ENCODE measurements at places on chromosomes 3 and 15.
A peak's percentile ranks its signal among the peaks of the same experiment; 100 is the strongest.

- peak; percentile 35 for DNase-seq
Measured at GRCh38 chr15:75720787-75721479, 8.3 kb upstream of the CSPG4 start.

DNA sequence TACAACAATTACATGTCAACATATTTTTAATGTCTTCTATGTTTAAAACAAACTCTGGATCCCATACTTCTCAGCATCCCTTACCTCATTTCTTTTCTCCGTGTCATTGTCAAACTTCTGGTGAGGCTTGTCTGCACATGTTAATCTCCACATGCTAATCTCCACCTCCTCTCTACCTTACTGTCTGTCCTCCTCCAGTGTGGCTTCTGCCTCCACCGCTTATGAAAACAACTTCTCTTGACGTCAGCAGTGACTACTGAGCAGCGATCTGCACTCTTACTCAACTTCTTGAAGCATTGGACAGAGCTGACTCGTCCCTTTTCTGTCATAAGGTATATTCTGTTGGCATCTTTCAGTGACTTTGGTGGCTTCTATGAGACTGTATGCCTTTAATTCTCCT, 338.2 kb upstream of the THRB start:
- DNase-seq: no peak

GRCh38 chr3:14278799-14279625, 100.4 kb downstream of the LSM3 start:
- DNase-seq: no peak

DNA sequence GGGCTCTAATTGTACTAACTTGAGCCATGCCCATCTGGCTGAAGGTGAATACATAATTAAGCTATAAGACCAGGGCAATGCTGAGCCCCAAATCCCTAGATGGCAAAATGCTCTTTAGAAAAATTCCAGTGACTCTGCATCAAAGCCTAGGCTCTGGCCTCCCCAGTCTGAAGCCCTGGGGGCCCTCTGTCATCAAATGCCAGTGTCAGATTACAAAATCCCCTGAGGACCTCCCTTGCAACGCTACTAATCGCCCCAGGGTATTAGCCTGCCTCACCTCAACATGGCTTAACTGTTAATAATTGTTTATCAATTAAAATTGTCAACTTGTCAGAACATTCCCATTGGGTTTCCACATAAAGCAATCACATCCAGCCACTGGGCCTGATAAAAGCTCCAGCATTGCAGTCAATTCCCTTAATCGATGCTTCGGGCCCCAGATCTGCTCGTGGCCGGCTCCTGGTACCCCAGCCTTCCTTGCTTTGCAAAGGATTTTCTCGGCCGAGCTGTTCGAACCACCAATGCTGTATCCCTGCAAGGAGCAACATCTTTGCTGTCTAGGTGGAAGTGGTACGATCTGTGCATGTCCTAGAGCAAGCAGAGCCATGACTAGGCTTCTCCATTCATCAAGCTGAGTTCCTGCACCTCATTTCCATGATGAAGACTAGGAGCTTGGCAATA, 151.7 kb downstream of the MEGF11 start:
- no peak for DNase-seq

- DNase-seq: peak; percentile 52
Measured at GRCh38 chr3:9915254-9916141, 1.4 kb upstream of the IL17RC start.

DNA sequence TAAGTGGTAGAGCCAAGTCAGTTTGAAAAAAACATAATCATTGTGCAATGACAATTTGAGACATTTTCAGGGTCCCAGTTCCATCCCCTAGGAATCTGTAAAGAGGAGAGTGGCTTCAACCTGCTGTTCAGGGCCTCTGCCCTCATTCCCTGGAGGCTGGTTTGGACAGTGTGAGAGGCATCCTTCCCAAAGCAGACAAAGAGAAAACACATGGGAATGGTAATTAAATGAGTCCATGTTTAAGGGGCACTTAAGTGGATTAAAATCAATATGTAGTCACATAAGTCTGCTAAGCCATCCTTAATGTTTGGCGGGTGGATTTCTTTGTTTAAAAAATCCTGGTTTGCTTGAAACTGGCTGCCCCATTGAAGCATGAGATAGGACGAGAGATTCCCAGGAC, 146.3 kb upstream of the CTDSPL start:
- DNase-seq: no peak

DNA sequence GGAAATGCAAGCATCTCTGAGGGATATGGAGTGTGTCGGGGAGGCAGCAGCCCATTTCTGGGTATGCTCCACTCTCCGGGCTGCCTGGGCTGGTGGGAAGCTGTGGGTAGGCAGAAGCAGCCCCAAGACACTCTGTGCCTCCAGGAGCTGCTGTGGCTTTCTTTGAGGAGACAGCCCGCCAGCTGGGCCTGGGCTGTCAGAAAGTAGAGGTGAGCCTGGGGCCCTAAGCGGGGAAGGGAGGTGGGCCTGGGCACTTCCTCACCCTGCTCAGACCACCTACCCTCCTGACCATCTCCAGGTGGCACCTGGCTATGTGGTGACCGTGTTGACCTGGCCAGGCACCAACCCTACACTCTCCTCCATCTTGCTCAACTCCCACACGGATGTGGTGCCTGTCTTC, 1.7 kb downstream of the ACY1 start:
- no peak for DNase-seq

DNA sequence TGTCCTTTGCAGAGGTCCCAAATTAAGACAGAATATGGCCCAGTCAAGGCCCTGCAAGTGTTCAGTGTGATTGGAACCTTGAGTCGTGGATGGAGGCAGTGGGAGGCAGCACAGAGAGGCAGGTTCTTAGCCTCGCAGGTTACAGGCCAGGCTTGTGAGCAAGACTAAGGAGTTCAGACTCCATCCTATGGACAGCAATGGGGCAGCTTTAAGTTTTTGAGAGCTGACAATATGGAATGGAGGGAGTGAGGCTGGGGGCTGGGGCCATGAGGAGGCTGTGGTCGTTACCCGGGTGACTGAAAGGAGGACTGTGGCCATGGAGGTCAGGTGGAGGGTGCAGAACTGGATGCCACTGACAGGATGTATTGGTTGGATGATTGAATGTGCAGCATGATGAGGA, 74.1 kb upstream of the PRR23C start:
- DNase-seq: no peak

DNA sequence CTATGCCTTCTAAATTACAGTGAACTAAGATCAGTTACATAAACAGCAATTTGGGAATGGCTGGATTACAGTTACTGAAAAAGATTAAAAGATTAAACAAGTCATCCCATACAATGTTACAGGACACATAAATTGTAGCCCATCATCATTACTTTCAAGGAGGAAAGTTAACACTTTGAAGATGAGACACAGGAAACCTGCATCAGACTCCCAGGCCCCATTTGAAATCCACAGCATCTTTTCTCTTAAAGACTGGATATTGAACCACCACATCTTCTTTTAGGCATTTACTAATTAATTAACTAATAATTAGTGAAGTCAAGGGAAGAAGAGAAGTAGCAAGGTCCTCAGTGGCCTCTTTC, 170.2 kb downstream of the PLCL2 start:
- no peak for DNase-seq

GRCh38 chr3:170320461-170321121, 36.9 kb upstream of the SKIL start:
- no peak for DNase-seq

DNA sequence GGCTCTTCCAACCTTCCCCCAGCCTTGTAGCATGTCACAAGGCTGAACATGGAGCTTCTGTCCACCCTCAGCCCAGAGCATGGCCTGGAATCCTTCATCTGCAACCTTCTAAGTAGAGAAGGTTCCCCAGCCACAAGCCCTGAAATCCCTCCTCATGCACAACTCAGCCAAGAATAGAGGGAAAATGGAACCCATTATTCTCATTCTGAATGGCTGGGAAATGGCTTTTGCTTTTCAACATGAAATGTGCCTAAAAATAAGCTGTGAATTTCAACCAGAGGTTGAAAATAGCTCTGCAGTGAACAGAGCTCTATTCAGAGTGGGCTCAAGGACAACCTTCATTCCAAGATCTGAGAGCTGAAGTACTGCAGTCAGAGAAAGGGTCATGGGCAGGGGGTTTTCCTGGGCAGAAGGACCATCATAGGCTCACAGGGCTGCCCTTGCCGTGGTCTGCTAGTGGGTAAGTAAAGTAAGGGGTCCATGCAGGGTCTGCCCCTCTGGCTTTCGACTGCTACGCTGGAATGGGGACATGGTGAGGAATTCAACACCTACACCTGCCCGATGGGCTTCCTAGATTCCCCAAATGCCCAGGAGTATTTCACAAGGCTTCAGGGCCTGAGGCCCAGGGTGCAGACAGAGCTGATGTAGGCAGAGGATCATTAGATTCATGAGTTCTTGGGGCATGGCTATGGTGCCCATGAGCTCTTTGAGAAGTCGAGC, 35.9 kb downstream of the POC1A start:
- DNase-seq: no peak

GRCh38 chr3:183189641-183190040, 27.1 kb upstream of the LAMP3 start:
- DNase-seq: no peak

GRCh38 chr3:30354972-30355371, 251.4 kb upstream of the TGFBR2 start:
- no peak for DNase-seq

GRCh38 chr15:70055601-70056051, 42.1 kb downstream of the TLE3 start:
- DNase-seq: no peak

GRCh38 chr15:74795966-74796625, 14.2 kb downstream of the CSK start:
- peak; percentile 69 for DNase-seq

DNA sequence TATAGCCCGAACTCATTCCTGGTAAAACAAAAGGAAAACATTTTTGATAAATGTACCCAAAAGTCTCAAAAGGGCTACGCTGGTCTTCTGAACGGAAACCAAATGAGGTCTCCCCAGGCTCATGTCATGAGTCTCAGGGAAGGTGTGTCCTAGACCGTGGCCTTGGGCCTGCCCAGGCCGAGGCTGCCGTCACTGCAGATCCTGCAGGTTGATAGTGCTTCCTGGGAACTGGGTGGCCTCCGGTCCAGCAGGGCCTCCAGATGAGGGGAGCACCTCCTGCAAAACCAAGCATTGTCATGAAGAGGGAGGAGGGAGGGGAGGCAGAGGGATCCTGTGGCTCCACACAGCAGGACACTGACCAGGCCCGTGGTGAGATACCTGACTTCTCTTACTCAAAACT, 37.5 kb downstream of the ZXDC start:
- no peak for DNase-seq

DNA sequence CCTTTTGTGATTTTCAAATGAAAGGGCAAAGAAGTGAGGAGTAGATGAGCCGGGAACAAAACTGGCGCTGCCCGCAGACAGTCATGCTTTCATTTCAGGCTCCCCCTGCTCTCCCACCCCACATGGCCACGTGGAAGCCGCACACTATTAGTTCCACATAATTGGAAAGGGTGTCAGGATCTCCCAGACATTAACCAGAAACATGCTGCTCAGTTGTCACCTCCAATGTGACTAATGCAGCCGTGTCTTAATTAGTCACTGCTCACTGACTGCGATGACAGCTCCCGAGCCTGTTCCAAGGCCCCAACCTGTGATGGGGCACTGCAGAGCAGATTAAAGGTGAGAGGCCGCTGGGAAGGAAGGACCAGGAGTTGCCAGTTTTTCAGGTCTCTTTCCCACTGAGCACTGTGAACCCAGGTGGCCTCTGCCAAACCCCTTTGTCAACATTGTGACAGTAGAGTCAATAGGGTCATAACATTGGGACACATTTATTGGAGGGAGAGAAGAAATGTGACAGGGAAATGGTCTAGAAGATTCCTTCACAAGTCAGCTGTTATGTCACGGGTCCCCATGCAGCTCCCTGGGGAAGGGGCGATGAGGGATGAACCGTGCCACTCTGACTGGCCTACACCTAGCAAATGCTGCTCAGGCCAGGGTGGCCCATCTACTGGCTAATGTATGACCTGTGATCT, 38.6 kb upstream of the SFMBT1 start:
- DNase-seq: no peak

DNA sequence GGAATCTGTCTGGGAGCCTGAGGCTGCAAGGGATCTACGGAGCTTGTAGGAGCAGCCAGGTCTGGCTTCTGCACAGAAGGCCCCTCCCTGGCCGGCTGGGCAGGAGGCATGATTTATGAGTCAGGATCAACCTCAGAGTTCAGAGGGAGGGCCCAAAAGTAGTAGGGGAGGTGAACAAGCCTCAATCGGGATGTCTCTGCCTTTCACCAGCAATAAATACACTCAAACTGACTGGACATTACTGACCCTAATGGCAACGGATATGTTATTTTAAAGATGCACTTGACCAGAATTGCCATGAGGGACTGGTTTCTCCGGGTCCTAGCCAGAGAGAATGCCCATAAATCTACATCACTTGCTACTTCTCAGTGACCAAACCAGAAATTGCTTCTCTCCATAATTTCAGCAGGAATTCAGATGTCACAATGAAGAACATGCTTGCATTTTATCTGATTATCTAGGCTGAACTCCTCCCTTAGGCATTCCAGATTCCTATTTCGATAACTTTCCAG, 109.6 kb upstream of the LMOD3 start:
- no peak for DNase-seq

DNA sequence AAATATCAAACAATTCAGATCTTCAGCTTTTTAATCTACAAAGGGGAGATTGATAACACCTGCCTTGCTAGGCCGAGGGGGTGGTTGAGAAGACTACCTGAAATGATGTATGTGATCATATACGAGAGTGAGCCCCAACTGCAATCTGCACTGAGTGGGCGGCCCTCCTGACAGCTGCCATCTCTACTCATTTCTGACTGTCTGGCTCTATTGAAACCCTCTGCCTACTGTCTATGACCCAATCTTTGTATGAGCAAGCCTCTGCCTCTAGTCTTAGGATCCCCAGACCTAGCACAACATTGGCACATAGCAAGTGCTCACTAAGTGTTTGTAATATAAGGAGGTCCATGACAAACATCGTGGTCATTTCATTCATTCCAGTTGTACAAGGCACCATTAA, 144.4 kb upstream of the NR2F2 start:
- no peak for DNase-seq

DNA sequence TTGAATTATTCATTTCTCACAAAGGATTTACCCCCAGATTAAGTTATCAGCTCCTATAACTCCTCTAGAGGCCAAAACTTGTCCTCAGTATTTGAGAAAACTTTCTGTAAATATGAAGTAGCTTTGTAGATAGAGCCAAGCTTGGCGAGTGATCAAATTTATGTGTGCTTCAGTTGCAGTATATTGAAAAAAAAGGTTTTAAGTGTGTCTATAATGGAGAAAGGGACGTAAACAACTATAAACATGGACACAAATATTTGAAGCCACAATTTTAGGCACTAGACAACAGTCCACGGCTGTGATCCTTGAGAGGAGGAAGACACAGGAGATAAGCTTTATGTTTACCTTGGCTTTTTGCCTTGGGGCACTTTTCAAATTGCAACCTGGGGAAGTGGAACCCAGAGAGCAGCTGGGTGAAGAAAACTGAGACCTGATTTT, 118.7 kb downstream of the THRB start:
- no peak for DNase-seq

GRCh38 chr3:111872979-111873378, 13.9 kb downstream of the PHLDB2 start:
- DNase-seq: no peak

- DNase-seq: no peak
Measured at GRCh38 chr3:133836497-133837158, 31.0 kb downstream of the SRPRB start.

GRCh38 chr3:55797775-55798174, 310.7 kb upstream of the WNT5A start:
- DNase-seq: no peak

Measured in CD4-positive, alpha-beta T cell treated with Interleukin-17A for 4 hours (primary cell).